ENCODE measurements at places on chromosomes 3 and 15.

- H3K27ac ChIP-seq = peak overlapping the region; percentile 86
- H3K27me3 ChIP-seq = no peaks in the 10 kb centered on the region
- no peak for DNase-seq
- H3K4me1 ChIP-seq = peaks cover 54% of the 10 kb centered on the region
Measured at GRCh38 chr15:67175643-67176071, 78.8 kb downstream of the AAGAB start.

- no peak for DNase-seq
- peaks cover 30% of the 10 kb centered on the region for H3K27me3 ChIP-seq
- H3K4me3 ChIP-seq = no peak overlapping the region
- no peaks in the 10 kb centered on the region for H3K36me3 ChIP-seq
- no peaks in the 10 kb centered on the region for H3K4me1 ChIP-seq
Measured at GRCh38 chr15:100721758-100722550, 119.6 kb downstream of the ASB7 start.

DNA sequence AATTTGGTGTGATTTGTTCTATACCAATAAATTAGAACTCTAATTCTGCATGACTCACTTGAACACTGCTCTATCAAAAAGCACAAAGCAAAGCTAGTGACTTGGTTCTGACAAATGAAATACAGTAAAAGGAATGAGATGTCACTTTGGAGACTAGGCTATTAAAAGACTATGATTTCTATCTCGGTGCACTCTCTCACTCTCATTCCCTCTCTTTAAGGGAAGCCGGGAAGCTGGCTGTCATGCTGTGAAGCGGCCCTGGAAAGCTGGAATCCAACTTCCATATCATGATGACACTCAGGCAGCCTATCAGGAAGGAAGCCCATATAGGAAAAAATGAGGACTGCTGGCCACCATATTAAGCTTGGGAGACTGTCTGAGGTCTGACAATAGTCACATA lies 590.1 kb upstream of the CBLB start:
- H3K4me1 ChIP-seq = peaks cover 18% of the 10 kb centered on the region
- no peak overlapping the region for H3K27ac ChIP-seq
- H3K4me3 ChIP-seq = no peak overlapping the region
- no peaks in the 10 kb centered on the region for H3K27me3 ChIP-seq
- H3K36me3 ChIP-seq = no peaks in the 10 kb centered on the region

GRCh38 chr15:58040150-58040549 lies 25.4 kb downstream of the ALDH1A2 start:
- H3K4me1 ChIP-seq = no peaks in the 10 kb centered on the region
- H3K36me3 ChIP-seq = no peaks in the 10 kb centered on the region
- H3K27me3 ChIP-seq = peaks cover 90% of the 10 kb centered on the region

All from central memory CD8-positive, alpha-beta T cell (primary cell).